Sigmoid colon (tissue), 7 donors: ENCODE measurements at places on chromosomes 12 and 14. TPM values are rescaled to one million over a fixed set of nuclear protein-coding genes. Genes with fewer than 3 reads are reported as not detected.

- H3K36me3 ChIP-seq: no peaks in the 10 kb centered on the region
- no peaks in the 10 kb centered on the region for H3K4me1 ChIP-seq
- no peaks in the 10 kb centered on the region for H3K27me3 ChIP-seq
- DNase-seq: no peak
- no peak overlapping the region for H3K4me3 ChIP-seq
These were observed 91.9 kb downstream of the ARMH4 start for GRCh38 chr14:58060077-58060476.

Gene LIN7A
- 6.9 TPM for total RNA-seq

DNA sequence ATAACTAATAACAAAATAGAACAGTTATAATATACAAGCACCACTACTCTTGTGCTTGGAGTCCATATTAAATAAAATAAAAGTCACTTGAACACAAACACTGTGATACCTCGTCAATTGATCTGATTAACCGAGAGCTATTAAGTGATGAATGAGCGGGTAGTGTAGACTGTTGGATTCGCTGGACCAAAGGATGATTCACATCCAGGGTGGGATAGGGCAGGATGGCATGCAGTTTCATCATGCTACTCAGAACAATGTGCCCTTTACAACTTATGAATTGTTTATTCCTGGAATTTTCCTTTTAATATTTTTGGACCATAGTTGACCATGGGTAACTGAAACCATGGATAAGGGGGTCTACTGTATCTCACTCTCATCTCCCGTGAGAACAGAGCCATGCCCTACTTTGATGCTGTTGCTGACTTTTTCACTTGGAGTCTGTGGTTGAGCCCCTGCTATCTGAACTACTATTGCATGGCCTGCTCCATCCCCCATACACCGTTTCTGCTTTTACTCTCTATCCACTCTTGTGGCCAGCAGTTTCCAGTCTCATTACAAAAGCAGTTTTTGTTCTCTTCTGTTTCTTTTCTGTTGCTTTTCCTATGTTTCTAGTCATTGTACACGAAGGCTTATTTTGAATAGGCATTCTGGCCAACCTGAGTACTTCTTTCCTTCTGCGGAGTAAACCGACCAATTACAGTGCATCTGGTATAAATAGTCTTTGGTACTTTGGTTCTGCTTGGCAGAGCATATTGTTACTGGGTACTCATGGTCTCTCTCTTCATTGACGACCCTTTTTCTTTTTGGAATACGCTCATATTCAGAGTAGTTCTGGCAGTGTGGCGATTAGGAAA, 12.2 kb downstream of the TMTC2 start:
- H3K27me3 ChIP-seq: no peaks in the 10 kb centered on the region
- H3K27ac ChIP-seq: peak overlapping the region; percentile 12
- no peaks in the 10 kb centered on the region for H3K36me3 ChIP-seq
- H3K4me1 ChIP-seq: no peaks in the 10 kb centered on the region

GRCh38 chr12:98730412-98730811, 85.3 kb downstream of the APAF1 start:
- no peak overlapping the region for H3K4me3 ChIP-seq
- H3K27me3 ChIP-seq: no peaks in the 10 kb centered on the region
- H3K27ac ChIP-seq: no peak overlapping the region

Gene DEPDC4
- total RNA-seq: not detected

DNA sequence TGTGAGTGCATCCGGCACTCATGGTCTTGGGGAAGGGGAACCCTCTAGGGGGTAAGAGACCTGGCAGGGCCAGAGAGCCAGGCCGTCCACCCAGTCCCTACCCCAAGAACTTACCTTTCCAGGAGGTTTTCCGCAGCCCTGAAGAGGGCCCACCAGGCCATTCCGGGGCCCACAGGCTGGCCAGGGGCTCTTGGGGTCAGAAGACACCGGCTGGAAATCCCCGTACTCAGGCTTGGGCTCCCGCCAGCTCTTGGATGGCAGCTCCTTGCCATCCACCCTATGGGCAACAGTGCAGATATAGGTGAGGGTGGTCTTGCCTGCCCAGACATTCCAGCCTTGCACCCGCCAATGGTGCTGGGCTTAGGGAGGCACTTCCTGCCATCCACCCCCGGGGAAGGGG, 34.6 kb downstream of the NCKAP5L start:
- H3K27me3 ChIP-seq: no peaks in the 10 kb centered on the region
- no peak overlapping the region for H3K27ac ChIP-seq
- H3K36me3 ChIP-seq: no peaks in the 10 kb centered on the region
- H3K4me1 ChIP-seq: no peaks in the 10 kb centered on the region

DNA sequence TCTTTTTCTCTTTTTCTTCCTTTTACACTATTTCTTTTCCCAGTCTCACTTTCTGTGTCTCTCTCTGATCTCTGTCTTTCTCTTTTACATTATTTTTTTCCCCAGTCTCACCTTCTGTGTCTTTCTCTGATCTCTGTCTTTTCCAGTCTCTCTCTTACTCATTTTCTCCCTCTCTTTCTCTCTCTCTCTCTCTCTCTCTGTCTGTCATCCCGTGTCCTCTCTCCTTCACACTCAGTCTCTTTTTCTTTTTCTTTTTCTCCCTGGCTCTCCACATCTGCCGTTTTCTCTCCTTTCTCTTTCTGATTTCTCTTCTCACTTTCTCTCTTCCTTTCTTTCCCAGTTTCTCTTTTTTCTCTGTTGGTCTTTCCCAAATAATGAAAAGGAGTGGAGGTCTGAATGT, 22.3 kb downstream of the DHRS4L2 start:
- no peak overlapping the region for H3K27ac ChIP-seq
- H3K4me3 ChIP-seq: no peak overlapping the region
- no peak for DNase-seq
- peaks cover 4% of the 10 kb centered on the region for H3K4me1 ChIP-seq

- H3K4me1 ChIP-seq: no peaks in the 10 kb centered on the region
- no peak for DNase-seq
- no peak overlapping the region for H3K27ac ChIP-seq
- H3K36me3 ChIP-seq: no peaks in the 10 kb centered on the region
- H3K27me3 ChIP-seq: no peaks in the 10 kb centered on the region
- no peak overlapping the region for H3K4me3 ChIP-seq
These were observed 27.2 kb downstream of the NGB start for GRCh38 chr14:77243853-77244252.

DNA sequence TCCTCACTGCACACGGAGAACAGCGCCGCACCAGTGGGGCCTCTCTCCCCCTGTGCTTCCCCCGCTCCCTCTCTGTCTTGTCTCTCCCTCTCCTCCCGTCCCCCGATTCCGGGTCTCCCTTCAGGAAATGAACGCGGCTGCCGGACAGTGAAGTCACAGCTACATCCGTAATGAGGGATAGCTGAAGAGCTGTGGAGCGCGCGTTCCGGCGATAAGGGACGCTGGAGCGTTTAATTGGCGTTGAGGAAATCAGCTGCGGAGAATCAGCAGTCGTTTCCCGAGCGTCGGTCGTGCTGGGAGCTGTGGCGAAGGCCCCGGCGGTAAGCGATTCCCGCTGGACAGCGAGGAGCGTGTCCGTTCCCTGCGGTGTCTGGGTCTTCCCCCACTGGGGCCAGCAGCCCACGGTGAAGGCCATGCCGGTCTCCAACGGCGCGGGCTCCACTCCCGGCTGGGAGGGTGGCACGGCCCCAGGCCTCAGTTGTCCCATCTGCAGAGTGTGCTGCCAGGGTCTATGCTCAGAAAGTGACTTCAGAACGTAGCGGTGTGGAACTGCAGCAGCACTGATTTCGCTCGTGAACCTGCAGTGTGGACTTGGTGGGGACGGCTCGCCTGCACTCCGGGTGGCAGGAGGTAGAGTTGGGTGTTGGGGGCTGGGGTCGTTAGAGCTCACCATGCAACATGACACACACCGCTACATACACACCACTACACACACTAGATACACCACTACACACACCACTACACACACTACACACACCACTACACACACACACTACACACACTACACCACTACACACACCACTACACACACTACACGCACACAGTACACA, 10.9 kb downstream of the NOC4L start:
- no peaks in the 10 kb centered on the region for H3K27me3 ChIP-seq
- H3K36me3 ChIP-seq: peaks cover 38% of the 10 kb centered on the region
- no peak overlapping the region for H3K4me3 ChIP-seq
- H3K27ac ChIP-seq: no peak overlapping the region

DNA sequence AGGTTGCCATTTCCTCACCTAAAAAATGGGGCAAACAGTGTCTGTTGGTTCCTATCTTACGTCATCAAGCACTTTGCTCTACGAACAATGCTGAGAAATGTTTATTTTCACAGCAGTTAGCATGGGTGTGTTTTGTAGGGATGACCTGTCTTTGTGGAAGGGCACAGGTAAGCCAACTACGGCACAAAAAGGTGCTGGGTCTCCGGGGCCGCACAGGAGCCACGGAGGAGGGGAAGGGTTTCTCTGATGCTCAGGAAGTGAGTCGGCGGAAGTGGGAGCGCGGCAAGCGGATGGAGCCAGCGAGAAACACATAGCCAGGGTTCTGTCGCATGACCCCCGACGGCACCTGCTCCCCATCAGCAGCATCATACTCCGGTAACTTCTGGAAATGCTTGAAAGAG, 65.6 kb upstream of the TCL1B start:
- no peaks in the 10 kb centered on the region for H3K36me3 ChIP-seq
- H3K27me3 ChIP-seq: no peaks in the 10 kb centered on the region
- no peak overlapping the region for H3K27ac ChIP-seq
- no peaks in the 10 kb centered on the region for H3K4me1 ChIP-seq
- no peak for DNase-seq
